Mesenchymal stem cell (in vitro differentiated cells and primary cell): ENCODE measurements at places on chromosomes 7 and 10.

DNA sequence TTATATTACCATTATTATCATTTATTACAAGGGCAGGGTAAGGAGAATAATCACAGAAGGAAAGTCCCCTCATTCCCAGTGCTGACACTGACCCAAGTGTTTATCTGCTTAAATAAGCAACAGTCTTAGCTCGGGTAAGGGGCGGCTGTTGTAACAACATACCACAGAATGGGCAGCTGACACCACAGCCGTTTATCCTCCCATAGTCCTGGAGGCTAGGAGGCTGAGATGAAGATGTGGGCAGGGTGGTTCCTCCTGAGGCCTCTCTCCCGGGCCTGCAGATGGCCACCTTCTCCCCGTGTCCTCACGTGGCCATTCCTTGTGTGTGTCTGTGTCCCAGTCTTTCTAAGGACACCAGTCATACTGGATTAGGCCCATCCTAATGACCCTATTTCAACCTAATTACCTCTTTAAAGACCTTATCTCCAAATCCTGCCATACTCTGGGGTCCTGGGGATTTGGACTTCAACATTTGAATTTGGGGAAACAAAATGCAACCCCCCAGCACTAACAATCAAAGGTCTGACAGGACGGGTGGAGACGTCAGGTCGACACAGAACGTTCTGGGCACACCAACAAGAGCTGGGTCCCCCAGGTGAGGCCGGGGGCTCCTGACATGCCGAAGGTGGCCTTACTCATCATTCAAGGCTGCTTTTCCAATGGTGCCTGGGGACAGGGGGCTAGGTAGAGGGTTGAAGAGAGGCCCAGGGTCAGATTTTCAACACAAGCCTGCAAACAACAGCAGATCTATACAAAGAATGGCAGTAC is 93.5 kb downstream of the TNS3 start:
- H3K36me3 ChIP-seq, result no peaks in the 10 kb centered on the region
- DNase-seq, result peak; percentile 89
- H3K4me1 ChIP-seq, result peaks cover 32% of the 10 kb centered on the region
- no peak overlapping the region for H3K27ac ChIP-seq
- H3K27me3 ChIP-seq, result no peaks in the 10 kb centered on the region

DNA sequence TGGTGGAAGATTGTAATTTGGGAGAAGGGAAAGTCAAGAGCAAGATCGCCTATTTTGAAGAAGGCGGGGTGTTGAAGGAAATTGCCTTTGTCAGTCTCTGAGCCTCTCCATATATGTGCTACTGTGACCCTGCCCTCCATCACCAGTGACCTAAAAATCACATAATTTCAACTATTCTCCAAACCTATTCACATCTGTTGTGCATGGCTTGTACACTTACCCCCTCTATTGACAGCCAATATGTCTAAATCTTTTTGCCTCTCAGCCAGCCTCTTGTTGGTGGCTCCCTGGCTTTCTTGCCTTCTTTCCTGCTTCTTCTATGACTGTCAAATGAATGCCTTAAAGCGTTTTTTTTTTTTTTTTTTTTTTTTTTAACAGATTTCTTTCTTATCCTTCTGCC is 295.6 kb downstream of the AUTS2 start:
- H3K4me3 ChIP-seq, result no peak overlapping the region
- H3K4me1 ChIP-seq, result peaks cover 2% of the 10 kb centered on the region
- no peaks in the 10 kb centered on the region for H3K27me3 ChIP-seq
- no peak for DNase-seq
- no peak overlapping the region for H3K27ac ChIP-seq

GRCh38 chr7:36390199-36391090 is 783 bp downstream of the ANLN start:
- peak; percentile 92 for DNase-seq
- peak overlapping the region; percentile 79 for H3K4me3 ChIP-seq

DNA sequence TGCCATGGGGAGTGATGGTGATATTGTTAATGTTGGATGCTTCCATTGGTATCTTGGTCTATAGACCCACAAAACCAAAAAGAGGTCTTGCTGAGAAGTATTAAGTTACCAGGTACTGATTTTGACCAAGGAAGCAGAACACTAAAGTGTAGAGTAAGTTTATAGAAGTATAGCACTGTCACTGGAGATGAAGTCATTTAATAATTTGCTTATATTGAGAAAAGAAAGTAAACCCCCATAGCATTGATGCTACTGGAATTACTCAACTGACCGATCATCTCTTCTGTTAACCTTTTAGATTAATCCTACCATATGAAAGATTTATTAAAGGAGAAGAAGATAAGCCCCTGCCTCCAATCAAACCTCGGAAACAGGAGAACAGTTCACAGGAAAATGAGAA is 183.2 kb downstream of the RTKN2 start:
- peaks cover 8% of the 10 kb centered on the region for H3K4me1 ChIP-seq
- H3K27ac ChIP-seq, result no peak overlapping the region
- H3K27me3 ChIP-seq, result no peaks in the 10 kb centered on the region
- DNase-seq, result no peak
- H3K4me3 ChIP-seq, result no peak overlapping the region

DNA sequence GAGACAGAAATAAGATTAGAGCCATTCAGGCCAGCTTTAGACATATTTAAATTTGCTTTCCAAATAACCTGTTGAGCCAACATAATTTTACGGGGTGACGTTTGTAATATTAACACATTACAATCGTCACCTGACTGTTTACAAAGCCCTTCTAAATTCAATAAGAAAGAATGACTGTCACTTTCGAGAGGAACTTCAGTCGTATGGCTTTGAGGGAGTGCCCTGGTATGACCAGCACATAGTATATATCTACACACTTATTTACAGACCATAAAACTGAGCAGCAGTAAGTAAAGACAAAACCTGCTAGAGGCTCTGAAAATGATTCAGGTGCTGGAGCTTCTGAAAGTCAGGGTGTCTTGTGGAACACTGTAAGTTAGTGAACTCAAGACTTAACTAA is 62.4 kb downstream of the BLNK start:
- no peak for DNase-seq
- H3K36me3 ChIP-seq, result no peaks in the 10 kb centered on the region
- H3K27me3 ChIP-seq, result peaks cover 4% of the 10 kb centered on the region

DNA sequence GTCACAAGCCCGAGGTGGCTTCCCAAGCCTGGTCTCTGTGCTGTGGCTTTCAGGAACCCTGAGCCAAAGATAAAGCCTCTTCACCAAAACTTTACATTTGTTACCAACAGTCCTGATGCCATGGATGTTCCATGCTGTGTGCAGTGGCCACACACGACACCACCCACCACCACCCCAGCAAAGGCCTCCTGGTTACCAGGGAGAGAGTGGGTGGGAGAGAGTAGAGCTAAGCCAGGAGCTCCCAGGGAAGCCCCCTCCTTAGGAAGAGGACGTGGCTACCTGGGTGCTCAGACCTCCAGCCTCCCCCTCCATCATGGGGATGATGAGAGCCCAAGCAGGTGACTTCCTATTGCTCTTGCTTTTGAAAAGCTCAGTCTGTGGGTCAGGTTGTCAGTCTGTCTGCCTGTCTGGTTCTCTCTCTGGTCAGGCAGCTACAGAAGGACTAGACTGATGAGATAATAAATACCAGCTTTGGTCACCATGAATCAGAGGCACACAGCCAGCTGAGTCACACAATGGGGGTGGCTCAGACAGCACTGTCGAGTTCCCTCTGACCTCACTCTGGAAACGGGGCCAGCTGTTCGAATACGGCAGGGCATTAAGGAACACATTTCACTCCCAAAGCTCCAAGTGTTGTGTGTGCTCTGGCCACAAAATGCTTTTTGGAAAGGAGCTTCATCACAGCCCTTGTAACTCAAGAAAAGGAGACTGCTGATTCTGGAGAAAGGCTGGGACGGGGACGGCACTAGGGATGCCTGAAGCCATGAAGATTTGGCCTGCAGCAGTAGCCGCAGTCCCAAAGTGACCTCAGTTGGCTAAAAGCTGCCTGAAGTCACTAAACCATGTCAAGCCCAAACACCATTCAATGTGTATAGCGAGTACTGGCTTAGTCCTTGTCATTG is 166.0 kb downstream of the FANK1 start:
- H3K36me3 ChIP-seq, result peaks cover 30% of the 10 kb centered on the region
- H3K4me1 ChIP-seq, result peaks cover 47% of the 10 kb centered on the region
- peak; percentile 99 for DNase-seq
- no peaks in the 10 kb centered on the region for H3K27me3 ChIP-seq

DNA sequence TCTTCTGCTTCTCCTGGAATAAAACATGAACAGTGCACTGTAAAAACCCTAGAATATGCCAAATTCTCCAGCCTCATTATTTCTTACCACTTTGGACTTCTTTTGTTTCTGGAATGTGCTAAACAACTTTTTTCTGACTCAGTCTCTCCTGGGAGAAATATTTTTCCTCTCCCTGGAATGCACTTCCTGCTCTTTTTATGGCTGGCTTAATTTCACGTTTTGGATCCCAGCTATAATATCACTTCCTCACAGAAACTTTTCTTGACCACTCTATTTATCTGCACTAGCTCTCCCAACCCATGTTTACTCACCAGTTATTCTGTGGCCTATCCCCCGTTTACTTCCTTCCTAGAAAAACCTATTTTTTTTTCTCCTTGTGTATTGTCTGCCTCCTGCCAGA is 26.7 kb downstream of the ABCB5 start:
- no peaks in the 10 kb centered on the region for H3K4me1 ChIP-seq
- peak; percentile 2 for DNase-seq
- H3K27ac ChIP-seq, result peak overlapping the region; percentile 38
- H3K27me3 ChIP-seq, result no peaks in the 10 kb centered on the region
- H3K4me3 ChIP-seq, result peak overlapping the region; percentile 5

- no peaks in the 10 kb centered on the region for H3K27me3 ChIP-seq
- no peak overlapping the region for H3K27ac ChIP-seq
- no peak for DNase-seq
- no peaks in the 10 kb centered on the region for H3K4me1 ChIP-seq
- H3K36me3 ChIP-seq, result no peaks in the 10 kb centered on the region
These were observed 380.5 kb upstream of the AUTS2 start for GRCh38 chr7:69217516-69218350.

DNA sequence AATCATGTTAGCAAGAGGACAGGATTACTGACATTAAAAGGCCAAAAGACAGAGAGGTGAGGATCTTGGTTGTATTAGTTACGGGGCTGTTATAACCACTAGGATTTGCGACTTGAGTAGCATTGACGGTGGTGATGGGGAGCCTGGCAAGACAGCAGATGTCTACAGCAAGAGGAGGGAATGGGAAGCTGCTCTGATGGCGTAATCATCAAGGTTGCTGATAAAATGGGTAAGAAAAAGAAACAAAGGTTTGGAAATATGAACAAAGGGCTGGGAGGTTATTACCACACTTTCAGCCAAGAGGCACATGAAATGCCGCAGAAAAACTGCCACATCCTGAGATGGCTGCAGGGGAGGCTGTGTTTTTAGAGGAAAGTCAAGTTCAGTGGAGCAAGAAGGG is 33.9 kb downstream of the TMEM229A start:
- no peak overlapping the region for H3K27ac ChIP-seq
- H3K4me1 ChIP-seq, result no peaks in the 10 kb centered on the region
- DNase-seq, result no peak
- no peaks in the 10 kb centered on the region for H3K27me3 ChIP-seq
- H3K4me3 ChIP-seq, result no peak overlapping the region
- no peaks in the 10 kb centered on the region for H3K36me3 ChIP-seq

DNA sequence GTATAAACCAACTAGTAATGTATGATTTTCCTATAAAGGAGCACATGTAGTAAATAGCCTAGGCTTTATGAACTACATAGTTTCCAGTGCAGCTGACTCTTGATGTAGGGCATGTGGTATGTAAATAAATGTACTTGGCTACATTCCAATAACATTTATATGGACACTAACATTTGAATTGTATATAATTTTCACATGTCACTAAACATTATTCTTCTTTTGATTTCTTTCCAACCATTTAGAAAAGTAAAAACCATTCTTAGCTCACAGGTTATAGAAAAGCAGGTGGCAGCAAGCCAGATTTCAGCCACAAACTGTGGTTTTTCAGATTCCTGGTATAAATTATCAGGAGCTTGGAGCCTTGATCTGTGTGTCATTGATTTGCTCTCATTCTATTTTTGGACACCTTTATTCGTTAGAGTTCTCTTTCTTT is 1182.0 kb downstream of the CNTNAP2 start:
- no peaks in the 10 kb centered on the region for H3K4me1 ChIP-seq
- no peak overlapping the region for H3K27ac ChIP-seq
- no peaks in the 10 kb centered on the region for H3K36me3 ChIP-seq
- H3K4me3 ChIP-seq, result no peak overlapping the region

GRCh38 chr10:110395350-110396283 is 90.9 kb upstream of the SMNDC1 start:
- H3K4me1 ChIP-seq, result peaks cover 26% of the 10 kb centered on the region
- H3K27ac ChIP-seq, result no peak overlapping the region
- no peaks in the 10 kb centered on the region for H3K27me3 ChIP-seq
- peak; percentile 96 for DNase-seq

DNA sequence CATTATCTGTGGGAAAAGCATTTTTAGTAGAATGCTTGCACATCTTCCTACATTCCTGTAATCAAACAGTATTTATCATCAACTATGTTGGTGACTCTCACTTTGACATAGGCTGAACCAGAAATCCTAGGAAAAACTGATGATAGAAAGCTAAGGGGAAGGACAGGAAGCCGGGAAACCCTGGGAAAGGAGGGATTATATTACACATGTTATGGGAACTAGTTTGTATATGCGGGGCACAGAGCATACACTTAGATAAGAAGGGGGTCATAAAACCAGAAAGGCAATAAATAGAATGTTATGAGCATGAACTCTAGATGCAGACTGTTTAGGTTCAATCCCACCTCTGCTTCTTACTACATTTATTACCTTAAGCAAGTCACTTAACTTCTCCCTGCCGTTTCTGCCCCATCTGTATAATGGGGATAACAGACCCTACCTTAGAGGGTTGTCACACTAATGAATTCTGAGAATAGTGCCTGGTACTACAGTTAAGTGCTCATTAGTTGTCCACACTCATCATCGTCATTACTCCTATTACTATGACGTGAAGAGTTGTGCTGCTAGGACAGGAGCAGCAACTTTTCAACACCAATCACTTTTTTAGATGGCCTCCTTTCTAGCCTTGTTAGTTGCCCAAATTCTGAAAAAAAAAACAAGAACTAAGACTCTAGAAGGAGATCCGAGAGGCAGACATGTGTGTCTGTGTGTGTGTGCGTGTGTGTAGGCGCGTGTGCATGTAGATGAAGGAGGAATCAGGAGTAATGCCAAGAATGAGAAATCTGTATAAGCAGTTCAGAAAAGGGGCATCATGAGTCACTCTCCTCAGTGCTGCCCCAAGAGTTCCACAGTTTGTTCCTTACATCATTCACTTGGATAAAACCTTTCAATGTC is 52.2 kb downstream of the KMT2C start:
- H3K4me1 ChIP-seq, result peaks cover 2% of the 10 kb centered on the region
- H3K4me3 ChIP-seq, result no peak overlapping the region
- no peaks in the 10 kb centered on the region for H3K36me3 ChIP-seq

DNA sequence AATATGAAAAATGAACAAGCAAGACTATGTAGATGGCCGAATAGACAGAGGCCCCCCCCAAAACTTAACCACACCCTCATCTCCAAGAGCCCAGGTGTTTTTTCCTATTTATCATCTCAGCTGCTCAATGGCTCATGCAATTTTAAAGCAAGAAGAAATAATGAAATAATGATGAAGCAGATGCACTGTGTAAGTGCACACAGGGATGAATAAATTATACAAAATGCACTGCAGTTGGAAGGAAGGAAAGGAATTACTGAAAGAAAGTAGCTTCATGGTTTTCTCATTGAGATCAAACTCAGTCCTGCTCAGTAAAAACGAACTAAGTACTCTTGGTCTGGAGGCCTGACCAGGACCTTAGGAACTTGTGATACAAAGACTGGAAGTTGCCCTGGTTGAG is 810.1 kb downstream of the NRG3 start:
- no peaks in the 10 kb centered on the region for H3K27me3 ChIP-seq
- no peak overlapping the region for H3K27ac ChIP-seq
- H3K4me3 ChIP-seq, result no peak overlapping the region
- H3K4me1 ChIP-seq, result no peaks in the 10 kb centered on the region

- H3K4me1 ChIP-seq, result peaks cover 3% of the 10 kb centered on the region
- no peak overlapping the region for H3K4me3 ChIP-seq
- no peaks in the 10 kb centered on the region for H3K36me3 ChIP-seq
- H3K27me3 ChIP-seq, result no peaks in the 10 kb centered on the region
- H3K27ac ChIP-seq, result peak overlapping the region; percentile 76
These were observed 204.8 kb upstream of the MEOX2 start for GRCh38 chr7:15891151-15891881.
